ENCODE measurements at places on chromosomes 2 and 18.

DNA sequence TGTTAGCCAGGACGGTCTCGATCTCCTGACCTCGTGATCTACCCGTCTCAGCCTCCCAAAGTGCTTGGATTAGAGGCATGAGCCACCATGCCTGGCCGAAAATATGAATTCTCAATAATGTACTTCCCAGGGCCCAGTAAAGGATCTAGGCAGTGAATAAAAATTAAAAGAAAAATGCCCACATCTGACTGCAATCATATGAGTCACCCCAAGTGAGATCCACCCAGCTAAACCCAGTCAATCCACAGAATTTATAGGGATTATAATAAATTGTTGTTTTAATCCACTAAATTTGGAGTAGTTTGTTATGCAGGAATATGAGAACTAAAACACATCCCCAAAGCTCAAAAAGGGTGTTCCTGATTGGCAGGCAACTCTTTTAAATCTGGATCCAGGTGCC lies 93.5 kb upstream of the STK39 start:
- no peak for DNase-seq

DNA sequence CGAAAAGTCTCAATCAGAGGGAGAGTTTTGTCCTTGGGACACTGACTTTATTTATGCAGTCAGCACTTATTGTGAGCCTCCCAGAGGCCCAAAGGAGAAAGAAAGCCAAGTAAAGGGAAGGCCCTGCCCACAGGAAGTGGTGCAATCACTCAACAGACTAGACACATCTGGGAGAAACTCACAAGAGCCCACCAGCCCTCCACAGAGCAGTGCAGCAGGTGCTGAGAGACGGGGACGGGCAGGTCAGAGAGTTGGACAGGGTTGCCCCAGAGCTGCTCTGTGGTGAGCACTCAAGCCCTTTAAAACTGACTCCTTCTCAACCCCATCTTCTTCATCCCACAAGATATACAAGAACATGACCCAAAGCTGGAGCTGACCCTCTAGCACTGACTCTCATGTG lies 96.0 kb downstream of the TFCP2L1 start:
- no peak for DNase-seq

GRCh38 chr18:29301048-29301447 lies 1124.1 kb upstream of the CDH2 start:
- no peak for DNase-seq

DNA sequence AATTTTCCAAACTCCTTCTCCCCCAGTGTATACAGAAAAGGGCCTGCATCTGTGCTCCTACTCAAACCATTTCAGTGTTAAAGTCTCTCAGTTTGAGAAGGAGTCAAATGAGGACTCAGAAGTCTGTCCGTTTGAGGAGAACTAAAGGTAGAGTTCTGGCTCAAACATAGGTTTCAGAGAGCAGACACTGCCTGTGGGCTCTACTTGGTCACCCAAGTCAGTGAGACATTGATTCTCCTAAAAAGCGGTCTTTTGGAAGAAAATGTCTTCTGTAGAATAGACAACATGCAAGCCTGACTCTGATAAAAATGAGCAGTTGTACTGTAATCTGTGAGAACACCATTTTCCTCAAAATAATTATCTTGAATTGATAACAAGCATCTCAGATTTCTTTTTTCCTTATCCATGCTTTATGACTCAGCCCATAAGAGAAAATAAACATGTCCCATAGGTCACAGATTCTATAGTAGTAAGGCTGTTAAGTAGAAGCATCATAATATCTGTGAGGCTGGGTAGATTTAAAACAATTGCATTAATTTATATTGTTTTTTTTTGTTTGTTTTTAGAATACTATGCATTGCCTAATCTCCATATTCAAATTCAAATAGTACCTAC lies 82.8 kb downstream of the ASXL3 start:
- no peak for DNase-seq

DNA sequence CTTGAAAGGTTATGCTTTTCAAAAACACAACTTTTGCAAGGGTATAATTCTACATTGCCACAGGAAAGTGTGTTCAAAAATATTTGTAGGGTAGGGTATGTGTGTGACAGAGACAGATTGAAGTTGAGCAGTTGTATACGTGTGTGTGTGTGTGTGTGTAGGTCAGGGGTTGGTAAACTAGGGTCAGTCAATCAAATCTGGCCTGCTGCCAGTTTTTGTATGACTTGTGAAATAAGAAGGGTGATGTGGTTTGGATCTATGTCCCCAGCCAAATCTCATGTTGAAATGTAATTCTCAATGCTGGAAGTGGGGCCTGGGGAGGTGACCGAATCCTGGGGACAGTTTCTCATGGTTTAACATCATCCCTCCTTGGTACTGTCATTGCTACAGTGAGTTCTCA lies 148.2 kb downstream of the CERS6 start:
- no peak for DNase-seq

- no peak for DNase-seq
Measured at GRCh38 chr2:120685974-120686297, 49.7 kb upstream of the GLI2 start.

GRCh38 chr2:239175181-239175580 lies 225.6 kb downstream of the HDAC4 start:
- no peak for DNase-seq

- DNase-seq: no peak
Measured at GRCh38 chr18:48952287-48953103, 1.7 kb upstream of the SMAD7 start.

GRCh38 chr18:46141199-46141598 lies 37.0 kb downstream of the HAUS1 start:
- DNase-seq: no peak

- DNase-seq: no peak
Measured at GRCh38 chr2:113795405-113795920, 39.0 kb upstream of the SLC35F5 start.

- DNase-seq: no peak
Measured at GRCh38 chr2:129881786-129882396, 97.6 kb upstream of the RAB6C start.

DNA sequence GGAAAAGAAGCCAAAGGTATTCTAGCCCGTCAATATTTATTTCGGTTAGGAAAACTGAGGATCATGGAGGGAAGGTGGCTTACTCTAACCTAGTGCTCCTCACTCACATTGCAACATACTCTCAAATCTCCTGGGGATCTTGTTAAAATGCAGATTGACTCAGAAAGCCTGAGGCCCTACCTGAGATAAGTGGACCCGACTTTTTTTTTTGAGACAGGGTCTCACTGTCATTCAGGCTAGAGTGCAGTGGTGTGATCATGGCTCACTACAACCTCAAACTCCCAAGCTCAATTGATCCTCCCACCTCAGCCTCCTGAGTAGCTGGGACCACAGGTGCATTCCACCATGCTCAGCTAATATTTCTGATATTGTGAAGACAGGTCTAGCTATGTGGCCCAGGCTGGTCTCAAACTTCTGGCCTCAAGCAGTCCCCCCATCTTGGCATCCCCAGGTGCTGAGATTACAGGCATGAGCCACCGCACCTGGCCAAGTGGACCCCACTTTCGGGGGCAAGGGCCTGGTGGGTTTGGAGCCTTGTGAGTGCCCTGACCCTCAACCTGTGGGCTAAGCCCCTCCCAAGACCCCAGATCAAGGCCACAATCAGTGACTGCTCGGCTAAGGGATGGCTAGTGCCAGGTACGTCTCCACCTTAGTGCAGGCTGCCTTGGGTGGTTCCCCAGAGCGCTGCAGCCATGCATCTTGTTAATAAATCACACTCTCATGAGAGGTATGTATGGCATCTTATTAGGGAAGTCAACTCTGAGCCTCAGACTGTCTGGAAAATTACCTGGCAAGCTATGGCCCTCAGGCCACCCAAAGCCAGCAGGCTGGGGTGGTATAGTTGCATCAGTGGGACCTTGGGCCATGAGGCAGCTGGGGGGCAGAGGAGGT lies 1.1 kb upstream of the NEURL3 start:
- DNase-seq: no peak

DNA sequence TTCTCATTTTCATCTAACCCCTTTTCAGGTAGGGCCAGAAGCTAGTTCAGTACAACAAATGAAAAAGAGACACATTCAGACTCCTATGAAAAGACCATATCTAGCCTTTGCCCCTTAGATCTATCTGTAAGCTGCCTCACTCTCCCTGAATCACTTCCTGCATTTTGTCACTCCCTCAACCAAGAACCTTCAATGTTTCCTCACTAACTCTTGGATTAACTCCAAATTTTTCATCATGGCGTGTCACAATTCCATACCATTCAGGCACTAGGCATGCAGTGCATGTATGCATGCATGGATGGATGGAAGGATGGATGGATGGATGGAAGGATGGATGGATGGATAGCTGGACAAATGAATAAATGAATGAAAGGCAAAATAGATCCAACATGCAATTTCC lies 356.9 kb downstream of the TNS1 start:
- DNase-seq: no peak

DNA sequence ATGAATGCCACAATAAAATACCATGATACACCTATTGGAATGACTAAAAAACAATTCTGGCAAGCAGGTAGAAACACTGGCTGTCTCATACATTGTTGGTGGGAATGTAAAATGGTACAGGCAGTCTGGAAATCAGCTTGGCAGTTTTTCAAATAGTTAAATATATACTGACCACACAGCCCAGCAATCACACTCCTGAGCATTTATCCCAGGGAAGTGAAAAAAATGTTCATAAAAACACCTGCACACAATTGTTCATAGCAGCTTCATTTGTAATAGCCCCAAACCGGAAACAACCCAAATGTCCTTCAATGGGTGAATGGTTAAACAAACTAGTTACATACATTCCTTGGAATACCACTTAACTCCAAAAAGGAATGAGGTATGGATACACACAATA lies 137.2 kb downstream of the TFCP2L1 start:
- DNase-seq: no peak

GRCh38 chr18:44568986-44569385 lies 111.7 kb upstream of the SETBP1 start:
- DNase-seq: no peak

DNA sequence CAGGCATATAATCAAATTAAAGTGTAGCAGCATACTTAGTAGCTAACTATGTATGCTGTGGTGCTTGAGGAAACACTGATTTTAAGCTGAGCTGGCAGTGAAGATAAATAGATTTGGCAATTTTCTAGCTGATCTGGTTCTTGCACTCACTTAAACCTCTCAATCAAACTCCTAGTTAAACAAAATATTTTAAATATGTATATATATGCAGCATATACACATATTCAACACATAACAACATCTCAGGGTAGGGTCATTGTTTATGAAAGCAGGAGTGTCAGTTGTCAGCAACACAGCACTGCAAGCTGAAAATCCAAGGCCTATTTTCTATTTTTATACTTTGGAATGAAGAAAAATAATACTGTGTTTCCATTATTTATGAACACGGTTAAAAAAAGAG lies 10.4 kb upstream of the FSHR start:
- no peak for DNase-seq

Data from stimulated activated CD8-positive, alpha-beta memory T cell treated with anti-CD3 and anti-CD28 coated beads, Interleukin-15, amount 100 ng/mL, for 4 hours (primary cell).